ENCODE measurements at places on chromosomes 1 and 21.

DNA sequence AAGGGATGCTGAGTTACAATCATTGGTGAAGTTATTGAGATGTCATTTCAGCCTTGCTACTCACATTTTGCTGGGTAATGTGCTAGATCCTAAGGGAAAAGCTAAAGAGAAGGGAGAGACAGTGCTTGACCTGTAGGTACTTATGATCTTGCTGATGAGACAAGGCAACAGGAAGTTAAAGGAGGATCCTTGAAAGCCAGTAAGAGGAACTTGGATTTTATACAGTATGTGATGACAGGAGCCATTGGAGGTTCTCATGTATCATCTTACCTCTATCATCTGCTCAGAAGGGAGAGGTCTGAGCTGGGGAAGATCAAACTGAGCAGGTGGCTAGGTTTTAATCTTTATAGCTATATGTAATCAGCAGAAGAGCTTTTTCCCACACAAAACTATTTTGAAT is 6.3 kb downstream of the APOBEC4 start:
- DNase-seq = no peak

DNA sequence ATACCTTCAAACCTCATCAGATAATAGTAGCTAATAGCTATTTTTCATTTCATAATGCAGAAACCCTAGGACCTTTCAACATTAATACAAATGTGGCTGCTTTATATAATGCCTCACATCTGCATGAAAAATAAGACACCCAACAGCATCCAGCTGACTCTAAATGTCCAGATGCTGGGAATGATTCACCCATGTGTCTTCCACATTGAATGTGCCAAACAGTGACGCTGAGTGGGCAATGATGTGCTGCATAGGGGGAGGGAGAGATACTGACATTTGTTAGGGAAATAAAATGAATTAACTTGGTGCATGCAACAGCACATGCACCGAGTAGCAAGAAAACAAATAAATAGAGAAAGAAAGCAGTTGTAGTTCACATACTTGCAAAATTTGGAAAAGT is 199.3 kb downstream of the DSCAM start:
- no peak for DNase-seq

DNA sequence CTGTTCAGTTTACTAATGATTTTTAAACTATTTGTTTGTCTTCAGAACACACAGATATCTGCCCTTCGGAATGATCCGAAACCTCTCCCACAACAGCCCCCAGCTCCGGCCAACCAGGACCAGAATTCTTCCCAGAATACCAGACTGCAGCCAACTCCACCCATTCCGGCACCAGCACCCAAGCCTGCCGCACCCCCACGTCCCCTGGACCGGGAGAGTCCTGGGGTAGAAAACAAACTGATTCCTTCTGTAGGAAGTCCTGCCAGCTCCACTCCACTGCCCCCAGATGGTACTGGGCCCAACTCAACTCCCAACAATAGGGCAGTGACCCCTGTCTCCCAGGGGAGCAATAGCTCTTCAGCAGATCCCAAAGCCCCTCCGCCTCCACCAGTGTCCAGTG is 51.6 kb downstream of the ACP6 start:
- DNase-seq = no peak

DNA sequence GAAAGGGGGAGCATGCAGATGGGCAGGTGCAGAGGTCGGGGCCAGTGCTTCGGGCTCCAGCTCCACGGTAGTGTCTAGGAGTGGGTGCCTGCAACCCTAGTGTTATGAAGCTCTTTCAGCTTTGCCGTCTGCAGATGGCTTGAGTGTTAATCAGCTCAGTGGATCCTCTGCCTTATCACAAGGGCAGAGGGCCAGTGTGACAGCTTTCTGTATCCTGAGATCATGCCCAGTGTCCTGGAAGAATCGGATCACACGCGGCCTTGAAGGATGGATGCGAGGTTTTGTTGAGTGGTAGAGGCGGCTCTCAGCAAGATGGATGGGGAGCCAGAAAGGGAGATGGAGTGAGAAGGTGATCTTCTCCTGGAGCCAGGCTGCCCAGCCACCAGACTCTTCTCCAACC is 25.5 kb upstream of the C1orf146 start:
- DNase-seq = no peak

DNA sequence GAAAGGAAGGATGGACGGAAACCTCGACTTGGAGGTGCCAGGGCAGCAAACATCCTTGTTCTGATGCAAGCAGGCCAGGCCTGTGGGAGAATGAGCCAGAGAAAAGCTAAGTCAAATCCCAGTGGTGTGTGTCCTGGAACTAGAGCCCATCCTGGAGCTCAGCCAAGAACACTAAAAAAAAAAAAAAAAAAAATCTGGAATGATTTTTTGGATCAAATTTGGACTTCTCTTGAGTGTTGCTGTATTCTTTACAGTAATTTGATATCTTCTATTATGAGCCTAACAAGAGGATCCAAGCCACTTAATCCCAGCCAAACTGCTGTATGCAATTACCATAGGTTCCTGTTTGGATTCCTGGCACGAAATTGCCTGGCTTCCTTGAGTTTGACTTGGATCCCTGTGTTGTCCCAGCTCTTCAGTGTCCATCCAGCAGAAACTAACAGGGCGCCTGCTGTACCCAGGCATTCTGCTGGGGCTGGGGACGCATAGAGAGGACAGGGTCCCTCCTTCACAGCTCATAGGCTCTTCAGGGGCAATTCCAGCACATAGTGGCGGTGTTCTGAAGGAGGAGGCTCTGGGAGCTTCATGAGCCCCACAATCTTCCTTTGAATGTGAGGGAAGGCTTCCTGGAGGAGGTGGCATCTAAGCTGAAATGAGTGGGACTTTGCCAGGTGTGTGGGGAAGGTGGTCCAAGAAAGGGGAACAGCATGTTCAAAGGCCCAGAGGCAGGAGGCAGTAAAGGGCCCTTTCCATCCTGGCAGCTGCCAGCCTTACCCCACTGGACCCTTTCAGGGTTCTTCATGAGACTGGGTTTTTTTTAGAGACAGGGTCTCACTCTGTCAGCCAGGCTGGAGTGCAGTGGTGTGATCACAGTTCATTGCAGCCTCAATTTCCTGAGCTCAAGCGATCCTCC is 24.7 kb downstream of the EPHX1 start:
- DNase-seq = no peak

GRCh38 chr21:44966135-44967081 is 26.6 kb downstream of the SLX9 start:
- peak; percentile 80 for DNase-seq

DNA sequence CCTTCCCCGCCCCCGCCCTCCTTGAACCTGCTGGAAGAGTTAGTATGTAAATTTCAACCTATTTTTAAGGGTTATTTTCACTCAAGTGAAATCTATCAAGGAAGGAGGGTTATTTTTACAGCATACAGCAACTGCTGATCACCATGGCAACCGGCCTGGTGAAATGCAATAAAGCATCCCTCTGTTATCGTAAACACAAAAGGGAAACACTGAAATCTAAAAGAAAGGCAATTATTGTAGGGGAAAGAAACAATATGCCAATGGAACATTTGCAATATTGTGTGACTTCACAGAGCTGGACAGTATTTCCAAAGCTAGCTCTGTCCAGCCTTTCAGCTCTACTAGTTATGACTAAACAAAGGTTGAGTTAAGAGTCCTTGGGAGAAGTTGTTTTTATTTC is 588.3 kb upstream of the PBX1 start:
- no peak for DNase-seq

DNA sequence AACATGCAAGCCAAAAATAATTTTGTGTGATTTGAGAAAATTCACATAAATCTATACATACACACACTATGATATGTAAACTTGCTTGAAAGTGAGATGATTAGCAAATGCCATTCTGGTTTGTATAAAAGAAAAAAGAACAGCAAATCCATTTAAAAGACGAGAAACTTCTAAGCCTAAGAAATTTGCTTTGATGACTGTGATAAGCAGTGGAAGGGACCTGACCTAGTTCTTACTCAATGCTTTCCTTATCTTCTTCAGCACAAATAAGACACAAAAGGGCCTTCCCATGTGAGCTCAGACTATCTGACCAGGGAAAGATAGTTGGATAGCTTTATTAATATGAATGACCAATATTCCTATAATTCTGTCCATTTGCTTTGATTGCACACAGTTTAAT is 25.3 kb upstream of the NMNAT2 start:
- DNase-seq = no peak

- DNase-seq = no peak
Observed at GRCh38 chr21:41751611-41752011, 15.2 kb downstream of the RIPK4 start.

GRCh38 chr1:115098979-115099692 is 9.8 kb upstream of the TSPAN2 start:
- no peak for DNase-seq

DNA sequence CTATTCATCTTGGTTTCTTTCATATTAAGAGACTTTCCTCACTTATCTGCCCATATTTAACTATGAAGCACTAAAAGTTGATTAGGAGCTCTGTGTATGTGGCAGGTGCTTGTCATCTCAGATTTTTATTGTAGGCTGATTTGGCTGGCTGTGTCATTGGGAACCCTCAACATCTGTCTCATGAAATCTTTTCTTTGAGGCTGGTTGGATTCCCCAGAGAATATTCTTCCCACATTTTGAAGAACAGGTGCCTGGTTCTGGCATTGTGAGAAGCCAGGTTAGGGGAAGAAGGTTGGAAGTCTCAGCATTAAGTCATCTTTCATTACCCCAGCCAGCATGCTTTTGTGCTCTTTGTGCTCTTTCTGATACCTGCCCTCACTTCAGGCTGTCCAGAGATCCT is 37.1 kb downstream of the EEIG2 start:
- no peak for DNase-seq

- no peak for DNase-seq
Observed at GRCh38 chr1:103457886-103458455, 67.5 kb upstream of the RNPC3 start.

DNA sequence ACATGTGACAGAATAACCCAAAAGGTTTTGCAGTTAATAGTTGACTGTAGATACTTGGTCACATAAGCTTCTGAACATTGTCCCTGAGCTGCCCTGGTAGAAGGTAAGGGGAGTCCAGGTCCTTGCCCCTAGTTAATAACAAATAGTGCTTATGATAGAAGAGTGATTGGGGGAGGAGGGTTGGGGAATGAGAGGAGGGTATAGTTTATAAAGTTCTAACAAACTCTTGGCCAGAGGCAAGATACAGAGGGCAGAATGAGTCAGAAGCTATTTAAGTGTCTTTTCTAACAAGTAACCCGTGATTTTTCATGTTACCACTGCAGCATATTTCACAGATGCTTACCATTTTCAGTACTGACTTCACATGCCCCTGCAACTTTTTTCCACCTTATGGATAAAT is 26.7 kb upstream of the MYOCOS start:
- DNase-seq = no peak

DNA sequence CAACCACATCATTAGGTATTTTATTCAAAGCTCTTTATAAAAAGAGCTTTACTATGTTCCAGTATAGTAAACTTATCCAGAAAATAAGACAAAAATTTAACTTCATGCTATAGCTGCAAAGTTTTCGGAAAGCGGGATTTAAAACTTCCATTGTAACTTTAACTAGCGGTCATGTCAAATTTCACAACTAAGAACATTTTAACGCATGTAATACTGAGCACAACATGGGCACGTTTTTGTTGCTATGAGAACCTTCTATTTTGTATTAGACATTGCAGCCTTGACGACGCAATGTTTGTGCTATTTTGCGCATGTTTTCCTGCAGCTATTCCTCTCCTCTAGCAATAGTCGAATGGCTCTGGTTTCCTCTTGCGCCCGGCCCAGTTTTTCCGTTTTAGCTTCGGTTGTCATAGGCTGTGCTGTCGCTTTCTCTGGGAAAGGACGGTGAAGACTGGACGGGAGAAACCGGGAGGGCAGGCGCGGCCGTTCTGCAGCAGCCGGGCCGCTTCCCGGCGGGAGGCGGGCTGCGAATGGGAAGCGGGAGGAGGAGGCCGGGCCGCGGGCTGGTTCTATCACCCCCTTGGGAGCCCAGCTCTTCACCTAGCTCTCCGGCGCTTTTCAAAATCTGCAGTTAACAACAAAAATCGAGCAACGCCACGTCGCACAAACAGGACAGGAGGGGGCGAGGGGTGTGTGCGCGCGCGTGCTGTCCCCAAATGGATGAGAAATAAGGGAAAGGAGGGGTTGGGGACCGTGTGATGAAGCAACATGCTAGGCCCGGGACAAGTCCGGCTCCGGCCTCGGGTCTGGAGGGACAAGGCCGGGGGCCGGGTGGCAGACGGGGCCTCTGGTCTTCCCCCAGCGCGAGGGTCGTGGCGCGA is 105.3 kb upstream of the HNRNPU start:
- peak; percentile 80 for DNase-seq

DNA sequence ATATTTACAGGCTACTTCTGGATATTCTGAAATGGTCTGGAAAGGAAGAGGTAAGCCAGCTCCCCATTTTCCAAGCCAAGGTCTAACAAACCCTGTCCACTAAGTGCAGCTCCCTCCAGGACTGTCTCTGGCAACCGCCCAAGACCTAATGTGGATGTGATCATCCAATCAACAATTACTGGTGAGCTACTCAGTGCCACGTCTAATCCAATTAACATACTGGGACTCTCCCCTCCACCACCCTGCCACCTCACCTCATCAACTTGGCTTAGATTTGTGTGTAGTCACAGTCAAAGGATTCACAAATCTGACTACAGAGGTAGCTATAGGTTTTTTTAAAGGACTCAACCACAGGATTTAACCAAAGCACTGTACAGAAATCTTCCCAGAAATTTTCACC is 25.4 kb upstream of the S100A7 start:
- peak; percentile 81 for DNase-seq

- no peak for DNase-seq
Observed at GRCh38 chr1:51247022-51247421, 10.9 kb downstream of the RNF11 start.

GRCh38 chr1:157004327-157004726 is 41.2 kb downstream of the ARHGEF11 start:
- no peak for DNase-seq

GRCh38 chr1:241615043-241615974 is 24.9 kb downstream of the CHML start:
- no peak for DNase-seq

GRCh38 chr21:24093032-24093431 is 1514.2 kb downstream of the MRPL39 start:
- no peak for DNase-seq

GRCh38 chr1:202857136-202857610 is 31.8 kb downstream of the RABIF start:
- no peak for DNase-seq

DNA sequence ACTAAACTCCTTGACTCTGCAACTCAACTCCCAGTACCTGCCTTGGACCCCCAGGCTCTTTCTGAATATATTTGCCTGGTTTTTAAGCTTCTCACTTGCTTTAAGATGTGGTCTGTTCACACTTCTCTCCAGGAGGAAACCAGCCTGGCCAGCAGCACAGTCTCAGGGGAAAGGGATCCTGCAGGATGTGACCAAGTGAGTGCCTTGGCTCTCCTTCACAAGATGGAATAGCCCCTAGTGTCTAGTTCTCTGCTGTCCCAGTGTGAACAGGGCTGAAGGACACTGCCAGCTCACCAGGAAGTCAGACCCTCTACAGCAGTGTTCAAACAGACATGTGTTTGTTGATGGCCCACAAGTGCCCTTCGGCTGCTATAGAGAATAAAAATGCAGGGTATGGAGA is 32.9 kb downstream of the CD244 start:
- DNase-seq = no peak

GRCh38 chr1:164842870-164843269 is 283.9 kb downstream of the PBX1 start:
- DNase-seq = no peak
